ENCODE measurements at places on chromosomes 3 and 15.

GRCh38 chr3:175941352-175941751, 1082.2 kb downstream of the NAALADL2 start:
- no peak for DNase-seq

DNA sequence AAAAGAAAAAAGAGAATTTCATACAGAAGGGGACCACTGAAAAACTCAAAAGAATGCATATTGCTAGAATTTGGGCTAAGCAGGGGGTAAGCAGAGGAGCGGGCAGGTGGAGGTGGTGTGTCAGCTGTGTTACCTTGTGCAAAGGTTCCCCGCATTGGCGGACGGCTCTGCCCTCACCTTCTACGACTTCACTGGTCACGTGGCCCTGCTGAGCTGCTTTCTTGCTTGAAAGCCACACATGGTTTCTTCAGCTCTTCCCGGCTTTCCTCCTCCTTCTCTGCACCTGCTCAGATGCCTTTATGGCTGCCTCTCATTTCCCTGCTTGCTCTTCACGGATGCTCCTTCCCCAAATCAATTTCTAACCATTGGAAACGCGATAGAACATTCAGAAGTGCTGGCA, 30.5 kb downstream of the FAH start:
- no peak for DNase-seq

GRCh38 chr3:39272191-39272590, 7.6 kb downstream of the CX3CR1 start:
- no peak for DNase-seq

DNA sequence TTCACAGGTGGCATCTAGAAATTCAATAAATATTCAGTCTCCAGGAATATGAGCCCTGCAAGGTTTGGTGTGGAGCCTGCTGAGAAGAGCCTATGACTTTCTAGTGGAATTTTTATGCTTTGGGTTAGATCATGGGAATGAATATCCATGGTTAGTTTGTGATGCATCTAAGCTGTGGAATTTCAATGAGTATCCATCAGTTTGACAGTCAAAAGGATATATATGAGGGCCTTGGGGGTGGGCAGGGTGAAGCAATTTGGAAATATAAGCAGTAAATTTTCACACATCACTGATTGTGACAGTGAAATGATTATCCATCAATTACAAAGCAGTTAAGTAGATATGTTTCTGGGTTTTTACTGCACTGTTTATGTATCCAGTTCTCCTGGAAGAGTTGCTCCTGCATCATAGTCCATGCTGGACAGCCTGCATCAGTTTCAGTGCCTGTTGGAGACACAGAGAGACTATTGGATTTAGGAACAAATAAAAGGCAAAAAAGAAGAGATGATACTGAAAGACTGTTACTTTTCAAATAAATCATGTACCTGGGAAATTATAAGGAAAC, 530.8 kb downstream of the MFSD1 start:
- no peak for DNase-seq

DNA sequence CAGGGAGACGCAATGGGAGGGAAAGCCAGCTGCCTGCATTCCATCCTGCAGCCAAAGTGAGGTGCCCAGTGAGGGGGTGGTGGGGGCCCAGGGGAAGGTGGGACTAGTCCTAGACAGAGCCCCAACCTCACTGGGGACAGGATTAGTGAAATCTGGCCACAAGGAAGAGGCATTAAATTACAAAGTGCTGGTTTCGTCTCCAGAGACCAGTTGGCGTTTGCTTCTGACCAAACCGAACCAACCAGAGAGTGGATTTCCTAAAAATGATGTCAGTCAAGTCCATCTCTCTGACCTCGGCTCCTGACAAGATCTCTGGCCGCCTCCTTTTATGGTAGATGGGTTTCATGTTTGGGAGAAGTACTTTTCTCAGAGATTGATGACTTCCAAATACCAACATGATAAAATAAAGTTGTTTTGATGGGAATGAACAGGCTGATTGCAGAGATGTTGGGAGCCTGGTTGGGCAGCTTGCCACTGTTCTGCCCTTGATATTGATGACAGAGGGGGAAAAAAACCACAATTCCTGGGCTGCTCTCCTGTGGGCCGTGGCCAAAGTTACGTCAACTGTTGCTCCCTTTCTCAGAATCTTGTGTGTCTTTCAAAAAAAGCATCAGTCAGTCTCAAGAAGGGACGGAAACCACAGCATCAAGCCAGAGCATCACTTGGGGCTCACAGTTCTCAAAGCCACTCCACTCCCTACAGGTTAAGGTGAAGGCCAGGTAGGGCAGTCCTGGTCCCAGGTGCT, 24.6 kb downstream of the ITGA11 start:
- no peak for DNase-seq

DNA sequence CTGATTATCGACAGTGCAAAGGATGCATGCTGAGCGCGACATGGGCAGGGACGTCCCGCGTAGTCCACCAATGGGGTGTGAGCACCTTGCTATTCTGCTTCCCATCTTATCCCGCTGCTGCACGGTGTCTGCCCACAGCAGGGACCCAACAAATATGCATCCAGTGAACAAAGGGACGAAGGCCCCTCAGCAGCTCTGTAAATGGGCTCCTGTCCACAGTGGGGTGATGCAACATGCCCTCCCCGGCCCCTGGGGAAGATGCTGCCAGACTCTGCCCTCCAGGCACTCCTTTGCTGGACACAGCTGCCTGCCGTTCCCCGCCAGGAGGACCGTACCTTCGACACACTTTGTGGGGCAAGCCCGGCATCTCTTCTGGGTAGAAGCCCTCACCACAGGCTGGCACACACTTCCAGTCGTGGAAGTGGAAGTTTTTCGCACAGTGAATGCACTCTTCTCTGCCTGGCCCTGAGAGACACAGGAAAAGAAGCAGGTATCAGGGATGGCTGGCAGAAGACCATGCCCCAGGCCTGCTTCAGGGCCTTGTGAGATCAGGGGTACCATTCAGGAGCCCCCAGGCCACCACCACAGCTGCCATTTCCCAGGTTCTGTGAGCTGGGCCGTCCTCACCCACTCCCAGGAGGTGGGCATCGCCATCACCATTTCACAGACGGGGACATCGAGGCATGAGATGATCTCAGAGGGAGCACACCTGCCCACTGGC, 18.2 kb upstream of the SNRPA1 start:
- no peak for DNase-seq

DNA sequence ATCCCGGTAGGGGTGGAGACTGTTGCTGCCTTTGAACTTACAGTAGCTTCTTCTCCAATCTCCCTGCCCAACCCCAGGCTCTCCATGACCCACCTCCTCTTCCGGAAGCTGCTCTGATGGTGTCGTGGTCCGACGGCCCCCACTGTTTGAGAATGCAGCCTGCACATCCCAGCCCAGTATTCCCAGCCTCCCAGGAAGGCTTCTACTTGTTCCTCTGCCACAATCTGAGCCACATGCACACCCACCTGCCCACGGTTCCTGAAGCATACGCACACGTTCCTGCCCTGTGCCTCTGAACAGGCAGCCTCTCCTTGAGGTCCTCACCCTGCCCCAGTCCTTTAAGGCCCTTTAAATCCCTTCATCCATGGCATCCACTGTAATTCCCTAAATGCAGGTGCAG, 57.4 kb downstream of the ABTB1 start:
- DNase-seq, result no peak

- DNase-seq, result no peak
These were observed 7.6 kb upstream of the NR2E3 start for GRCh38 chr15:71802770-71803169.

DNA sequence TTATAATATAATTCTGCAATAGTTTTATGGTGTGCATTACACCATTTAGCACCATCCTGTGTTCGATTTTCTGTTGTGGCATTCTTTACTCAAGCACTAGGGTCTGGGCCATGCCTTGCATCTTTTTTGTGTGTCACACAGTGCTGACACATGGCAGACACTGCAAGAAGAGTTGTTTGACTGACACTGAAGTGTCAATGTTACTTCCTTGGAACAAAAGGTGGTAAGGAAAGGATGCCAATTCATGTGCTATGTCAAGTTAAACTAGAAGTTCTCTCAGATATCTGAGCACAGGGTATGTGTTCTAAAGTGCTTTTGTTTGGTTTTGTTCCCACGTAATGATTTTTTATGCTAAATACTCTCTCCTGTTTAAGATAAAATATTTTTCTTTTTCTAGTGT, 102.5 kb upstream of the UNC13C start:
- DNase-seq, result no peak

- DNase-seq, result peak; percentile 48
These were observed 36.0 kb downstream of the TSPAN3 start for GRCh38 chr15:77034695-77035489.

DNA sequence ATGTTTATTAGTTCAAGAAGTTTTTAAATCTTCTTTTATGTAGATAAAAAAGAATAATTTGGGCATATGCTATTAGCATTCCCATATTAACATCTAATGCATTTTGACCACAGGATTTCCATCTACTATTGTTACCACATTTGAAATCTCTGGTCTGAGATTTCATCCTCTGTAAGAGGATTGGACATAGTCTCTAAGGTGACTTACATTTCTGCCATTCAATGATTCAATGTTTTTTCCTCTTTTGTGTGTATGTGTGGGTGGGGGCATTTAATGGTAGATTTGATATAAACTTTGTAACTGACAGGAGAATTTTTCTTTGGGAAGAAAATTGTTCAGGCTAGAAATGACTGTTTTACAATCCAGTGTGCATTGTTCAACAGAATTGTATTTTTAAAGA, 307.3 kb upstream of the RBMS3 start:
- no peak for DNase-seq

DNA sequence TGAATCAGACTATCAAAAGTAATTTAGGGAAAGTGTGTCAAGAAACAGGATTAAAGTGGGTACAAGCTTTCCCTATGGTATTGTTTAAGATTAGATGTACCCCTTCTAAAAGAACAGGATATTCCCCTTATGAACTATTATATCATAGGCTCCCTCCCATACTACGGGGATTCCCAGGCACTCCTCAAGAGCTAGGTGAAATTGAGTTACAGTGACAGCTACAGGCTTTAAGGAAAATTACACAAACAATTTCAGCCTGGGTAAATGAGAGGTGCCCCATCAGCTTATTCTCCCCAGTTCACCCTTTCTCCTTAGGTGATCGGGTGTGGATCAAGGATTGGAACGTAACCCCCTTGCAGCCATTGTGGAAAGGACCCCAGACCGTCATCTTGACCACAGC, 240.8 kb upstream of the CNTN6 start:
- no peak for DNase-seq

- DNase-seq, result no peak
These were observed 66.5 kb upstream of the MAP4 start for GRCh38 chr3:48082580-48083184.

- no peak for DNase-seq
These were observed 42.9 kb upstream of the PDE8A start for GRCh38 chr15:84938726-84939125.

- no peak for DNase-seq
These were observed 8.2 kb upstream of the LCTL start for GRCh38 chr15:66573719-66574595.

- no peak for DNase-seq
These were observed 921.1 kb downstream of the FHIT start for GRCh38 chr3:60330107-60330506.

DNA sequence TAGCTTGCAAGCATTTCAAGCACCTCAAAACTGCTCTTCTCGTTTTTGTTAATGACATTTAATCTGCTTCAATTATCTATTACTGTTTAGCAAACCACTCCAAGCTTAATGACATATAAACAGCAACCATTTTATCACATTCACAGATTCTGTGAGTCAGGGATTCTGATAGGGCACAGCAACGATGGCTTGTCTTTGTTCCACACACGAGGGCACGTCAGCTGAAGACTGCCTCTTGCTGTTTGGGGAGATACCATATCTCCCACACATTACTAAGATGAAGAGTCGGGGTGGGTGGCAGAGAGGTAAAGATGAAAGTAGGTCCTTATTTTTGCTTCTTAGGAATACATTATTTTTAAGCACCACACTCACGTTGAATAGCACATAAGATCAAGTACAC, 19.3 kb downstream of the CPOX start:
- no peak for DNase-seq

DNA sequence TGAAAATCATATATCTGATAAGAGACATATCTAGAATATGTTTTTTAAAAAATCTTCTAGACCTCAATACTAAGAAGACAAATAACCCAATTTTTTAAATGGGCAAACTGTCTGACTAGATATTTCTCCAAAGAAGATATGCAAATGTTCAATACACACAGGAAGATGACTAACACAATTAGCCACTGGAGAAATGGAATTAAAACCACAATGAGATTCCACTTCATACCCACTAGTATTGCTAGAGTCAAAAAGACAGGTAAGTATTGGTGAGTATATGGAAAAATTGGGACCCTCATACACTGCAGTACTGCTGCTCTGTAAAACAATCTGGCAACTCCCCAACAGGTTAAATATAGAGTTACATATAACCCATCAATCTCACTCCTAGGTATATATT, 33.1 kb upstream of the TOPAZ1 start:
- DNase-seq, result no peak

GRCh38 chr3:46926039-46926438, 48.5 kb downstream of the PTH1R start:
- DNase-seq, result no peak

DNA sequence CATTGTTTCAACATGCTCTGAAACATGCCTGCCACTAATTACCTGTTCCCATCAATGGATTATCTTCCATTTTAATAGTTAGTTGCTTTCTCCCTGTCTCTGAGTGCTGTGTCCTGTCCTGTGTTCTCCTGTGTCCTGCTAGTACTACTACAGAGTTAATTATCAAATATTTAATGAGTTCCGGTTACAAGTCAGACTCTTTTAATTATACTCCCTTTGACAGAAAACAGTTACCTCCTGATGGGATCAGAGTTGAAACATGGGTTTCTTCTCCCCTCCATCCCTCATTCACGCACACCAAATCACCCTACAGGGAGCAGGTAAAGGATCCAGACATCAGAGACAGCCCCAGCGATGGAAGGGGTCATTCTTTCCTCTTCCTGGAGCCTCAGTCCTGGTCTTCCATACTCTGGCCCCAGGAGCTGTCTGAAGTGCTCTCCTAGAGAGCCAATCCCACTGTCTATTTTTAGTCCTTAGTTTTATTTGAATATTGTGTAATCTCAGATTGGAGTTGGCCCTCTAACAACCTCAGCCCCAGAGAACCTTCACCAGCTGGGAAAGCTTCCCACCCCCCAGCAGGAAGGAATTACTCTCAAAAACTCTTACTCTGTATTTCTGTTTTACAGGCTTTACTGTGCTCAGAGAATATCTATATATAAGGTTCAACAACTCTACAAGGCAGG, 137.0 kb upstream of the C2CD4B start:
- DNase-seq, result no peak

DNA sequence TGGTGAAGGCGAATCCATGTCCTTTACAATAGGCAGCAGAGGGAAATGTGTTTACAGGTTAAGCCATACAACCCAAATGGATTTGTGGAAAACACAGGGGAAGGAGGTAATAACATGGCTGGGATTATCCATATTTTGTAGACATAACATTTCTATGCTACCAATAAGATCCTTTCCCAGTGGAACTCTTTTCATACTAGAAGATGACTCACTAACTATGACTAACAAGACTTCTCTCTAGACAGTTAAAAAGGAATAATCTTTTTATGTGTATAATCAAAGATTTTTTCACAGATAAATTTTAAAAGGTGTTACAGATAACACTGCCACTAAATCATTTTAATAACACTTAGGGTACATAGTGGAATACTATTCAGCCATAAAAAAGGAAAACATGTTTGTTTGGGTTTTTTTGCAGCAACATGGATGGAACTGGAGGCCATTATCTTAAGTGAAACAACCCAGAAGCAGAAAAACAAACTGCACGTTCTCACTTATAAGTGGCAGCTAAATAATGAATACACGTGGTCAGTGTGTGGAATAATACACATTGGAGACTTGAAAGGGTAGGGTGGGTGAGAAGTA, 39.6 kb downstream of the VPS13C start:
- no peak for DNase-seq

Data from DND-41 (cell line).